ENCODE measurements at places on chromosomes 13 and 19.
A peak's percentile ranks its signal among the peaks of the same experiment; 100 is the strongest.

DNA sequence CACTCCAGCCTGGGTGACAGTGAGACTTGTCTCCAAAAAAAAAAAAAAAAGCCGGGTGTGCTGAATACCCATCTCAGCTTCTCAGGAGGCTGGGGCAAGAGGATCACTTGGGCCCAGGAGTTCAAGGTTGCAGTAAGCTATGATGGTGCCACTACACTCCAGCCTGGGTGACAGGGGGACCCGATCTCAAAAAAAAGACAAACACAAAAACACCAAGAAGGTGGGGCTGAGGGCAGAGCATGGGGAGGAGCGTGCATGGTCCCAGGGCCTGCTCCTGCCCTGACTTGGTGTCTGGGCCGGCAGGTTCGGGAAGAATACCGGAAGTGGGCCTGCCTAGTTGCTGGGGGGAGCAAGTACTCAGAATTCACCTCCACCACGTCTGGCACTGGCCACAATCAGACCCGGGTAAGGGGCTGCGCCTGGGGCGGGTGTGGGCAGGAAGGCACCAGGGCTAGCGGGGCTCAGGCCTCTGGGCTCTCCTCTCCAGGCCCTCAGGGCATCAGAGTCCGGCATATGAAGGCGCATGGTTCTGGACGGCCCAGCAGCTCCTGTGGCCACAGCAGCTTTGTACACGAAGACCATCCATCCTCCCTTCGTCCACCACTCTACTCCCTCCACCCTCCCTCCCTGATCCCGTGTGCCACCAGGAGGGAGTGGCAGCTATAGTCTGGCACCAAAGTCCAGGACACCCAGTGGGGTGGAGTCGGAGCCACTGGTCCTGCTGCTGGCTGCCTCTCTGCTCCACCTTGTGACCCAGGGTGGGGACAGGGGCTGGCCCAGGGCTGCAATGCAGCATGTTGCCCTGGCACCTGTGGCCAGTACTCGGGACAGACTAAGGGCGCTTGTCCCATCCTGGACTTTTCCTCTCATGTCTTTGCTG is 11.3 kb downstream of the DDX39A start:
- no peak for DNase-seq

- no peak for DNase-seq
Measured at GRCh38 chr13:84294576-84294975, 412.3 kb upstream of the SLITRK1 start.

GRCh38 chr19:11651062-11651461 is 53.8 kb downstream of the ZNF627 start:
- no peak for DNase-seq

- no peak for DNase-seq
Measured at GRCh38 chr19:9909251-9909650, 27.1 kb downstream of the OLFM2 start.

DNA sequence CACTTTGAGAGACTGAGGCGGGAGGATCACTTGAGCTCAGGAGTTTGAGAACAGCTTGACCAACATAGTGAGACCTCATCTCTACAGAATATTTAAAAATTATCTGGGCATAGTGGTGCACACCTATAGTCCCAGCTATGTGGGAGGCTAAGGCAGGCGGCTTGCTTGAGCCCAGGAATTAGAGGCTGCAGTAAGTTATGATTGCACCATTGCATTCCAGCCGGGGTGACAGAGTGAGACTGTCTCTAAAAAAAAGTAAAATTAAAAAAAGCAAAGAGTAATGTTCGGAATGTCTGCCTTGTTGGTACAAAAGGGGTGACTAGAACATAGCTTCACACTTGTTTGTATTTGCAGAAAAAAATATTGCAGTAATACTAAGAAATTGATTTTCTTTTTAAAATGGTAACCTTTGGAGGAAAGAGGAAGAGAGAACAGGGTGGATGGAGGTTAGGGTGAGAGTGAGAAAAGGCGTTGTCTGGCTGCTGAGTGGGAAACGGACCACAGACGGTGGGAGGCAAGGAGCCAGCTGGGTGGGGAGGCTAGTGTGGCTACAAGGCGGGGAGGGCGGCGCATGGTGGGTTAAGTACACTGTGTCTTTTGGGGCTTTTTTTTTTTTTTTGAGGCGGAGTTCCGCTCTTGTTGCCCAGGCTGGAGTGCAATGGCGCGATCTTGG is 10.2 kb downstream of the PPP1R14A start:
- DNase-seq, result no peak

DNA sequence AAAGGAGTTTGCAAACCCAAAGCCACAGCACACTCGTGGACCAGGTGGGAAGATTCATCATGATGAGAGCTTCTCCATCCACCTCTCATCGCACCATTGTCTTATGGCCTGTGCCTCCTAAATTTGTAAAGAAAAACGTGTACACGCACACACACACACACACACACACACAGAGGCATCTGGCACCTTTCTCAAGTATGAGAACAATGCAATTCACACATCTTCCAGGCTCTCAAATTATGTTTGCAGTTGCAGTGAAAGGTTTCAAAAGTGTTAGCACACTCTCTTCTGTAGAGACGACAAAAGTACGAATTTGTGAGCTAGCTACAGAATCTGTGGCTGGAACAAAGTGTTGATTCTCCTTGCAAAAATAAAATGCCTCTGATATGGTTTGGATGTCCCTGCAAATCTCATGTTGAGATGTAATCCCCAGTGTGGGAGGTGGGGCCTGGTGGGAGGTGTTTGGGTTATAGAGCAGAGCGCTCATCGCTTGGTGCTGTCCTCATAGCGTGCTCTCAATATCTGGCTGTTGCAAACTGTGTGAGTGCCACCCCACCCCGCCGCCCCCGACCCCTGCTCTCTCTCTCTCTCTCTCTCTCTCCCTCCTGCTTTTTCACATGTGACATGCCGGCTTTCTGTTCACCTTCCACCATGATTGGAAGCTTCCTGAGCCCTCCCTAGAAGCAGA is 21.8 kb upstream of the RAB20 start:
- DNase-seq, result no peak

- no peak for DNase-seq
Measured at GRCh38 chr13:52010890-52011631, at the start of gene ATP7B. Gene ATP7B, minus strand, starts transcription at chr13:52011450. Its CDS starts 113 bp downstream, at chr13:52011337.

DNA sequence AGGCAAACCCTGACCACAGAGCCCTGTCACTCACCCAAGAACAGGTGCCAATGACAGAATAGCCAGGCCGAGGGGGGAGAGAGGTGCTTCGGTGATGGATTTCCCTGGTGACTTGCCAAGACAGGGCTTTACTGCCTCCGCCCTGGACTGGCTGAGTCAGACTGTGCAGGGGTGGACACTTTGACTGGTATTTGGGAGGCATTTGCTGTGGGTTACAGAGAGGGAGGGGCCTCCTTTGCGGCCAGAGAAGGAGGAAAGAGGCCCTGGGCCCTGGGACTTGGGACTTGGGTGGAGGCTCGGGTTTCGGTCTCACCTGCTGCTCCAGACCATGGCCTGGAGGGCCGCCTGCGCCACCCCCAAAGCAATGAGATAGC is 4.6 kb upstream of the EPS8L1 start:
- DNase-seq, result no peak

DNA sequence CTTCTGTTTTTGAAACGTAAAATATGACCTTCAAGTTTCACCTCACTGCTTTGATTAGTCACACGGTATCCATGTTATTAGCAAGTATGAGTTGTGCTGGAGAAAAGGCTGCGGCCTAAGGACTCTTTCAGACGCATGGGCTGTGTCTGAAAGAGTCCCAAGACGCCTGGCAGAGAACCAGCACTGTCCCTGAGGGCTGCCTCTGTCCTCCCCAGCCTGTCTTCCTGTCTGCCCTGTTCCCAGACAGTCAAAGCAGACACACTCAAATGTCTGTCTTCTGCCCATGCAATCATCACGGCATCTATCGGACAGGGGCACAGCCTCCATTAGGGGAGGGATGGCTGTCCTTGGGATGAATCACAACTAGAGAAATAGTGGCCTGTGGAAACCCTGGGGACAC is 65.5 kb downstream of the DPY19L3 start:
- no peak for DNase-seq

GRCh38 chr13:28545583-28546333 is 50.8 kb upstream of the FLT1 start:
- peak; percentile 51 for DNase-seq

GRCh38 chr19:3184847-3185460 is 776 bp upstream of the NCLN start:
- peak; percentile 76 for DNase-seq

DNA sequence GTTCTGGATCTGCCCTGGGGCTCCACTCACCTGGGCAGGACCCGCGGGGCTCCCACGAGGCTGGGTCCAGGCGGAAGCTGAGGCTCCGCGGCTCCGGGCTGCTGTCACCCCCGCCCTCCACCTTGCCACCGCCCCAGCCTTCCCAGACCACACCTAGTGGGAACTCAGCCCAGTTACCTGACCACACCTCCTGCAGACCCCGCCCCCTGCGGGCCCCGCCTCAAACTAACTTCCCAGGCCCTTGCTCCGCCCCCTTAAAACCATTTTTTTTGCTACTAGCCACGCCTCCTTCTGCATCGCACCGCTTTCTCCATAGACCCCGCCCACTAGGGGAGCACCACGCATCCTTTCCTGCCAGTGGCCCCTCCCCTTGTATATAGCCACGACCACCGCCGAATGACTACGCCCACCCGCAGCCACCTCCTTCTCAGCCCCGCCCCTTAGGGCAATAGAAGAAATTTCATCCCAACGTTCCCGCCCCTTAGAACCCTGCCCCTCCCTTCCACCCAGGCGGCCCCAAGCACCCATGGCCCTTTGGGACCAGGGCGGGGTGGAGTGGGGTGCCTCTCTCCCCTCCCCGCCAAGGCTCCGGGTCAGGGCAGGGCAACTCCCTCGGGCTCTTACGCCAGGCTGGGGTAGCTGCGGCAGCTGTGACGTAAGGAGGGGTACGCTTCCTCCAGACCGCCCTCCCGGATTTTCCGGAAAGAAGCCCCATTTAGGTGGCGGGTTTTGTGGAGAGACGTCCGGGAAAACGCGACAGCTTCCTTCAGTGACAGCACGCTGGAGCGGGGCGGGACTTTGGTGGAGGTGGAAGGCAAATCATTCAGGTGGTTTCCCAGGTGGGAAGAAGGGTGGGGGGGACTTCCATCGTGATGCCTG is at the start of gene SH2D3A:
TSS of gene SH2D3A (minus strand) at position 79 of the 879 bp plus-strand sequence. CDS start 3,687 bp downstream, outside the sequence.
- peak; percentile 93 for DNase-seq

DNA sequence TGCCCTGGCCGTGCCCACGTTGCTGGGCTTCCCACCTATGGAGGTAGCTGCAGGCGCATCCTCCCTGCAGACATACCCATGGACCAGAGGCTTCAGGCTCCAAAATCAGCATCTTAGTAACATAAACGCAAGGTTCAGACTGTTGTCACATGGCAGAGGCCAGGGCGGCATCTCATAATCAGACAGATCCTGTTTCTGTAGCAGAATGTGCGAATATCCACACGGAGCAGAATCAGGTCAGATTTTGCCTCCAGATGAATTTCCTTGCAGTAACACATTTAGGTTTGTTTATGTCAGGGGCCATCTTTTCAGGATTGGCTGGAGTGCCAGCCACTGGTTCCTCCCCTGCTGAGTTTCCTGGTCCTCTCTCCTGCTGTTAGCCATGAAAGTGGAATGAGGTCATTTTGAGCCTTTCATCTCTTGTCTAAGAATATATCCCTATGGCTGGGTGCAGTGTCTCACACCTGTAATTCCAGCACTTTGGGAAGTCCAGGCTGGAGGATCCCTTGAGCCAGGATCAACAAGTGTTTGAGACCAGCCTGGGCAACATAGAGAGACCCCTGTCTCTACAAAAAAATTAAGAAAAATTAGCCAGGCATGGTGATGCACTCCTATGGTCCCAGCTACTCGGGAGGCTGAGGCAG is 20.5 kb downstream of the SMARCA4 start:
- peak; percentile 0 for DNase-seq

All from NCI-H774 (cell line).